Effector memory CD8-positive, alpha-beta T cell (primary cell): ENCODE measurements at places on chromosomes 12 and 14.
A peak's percentile ranks its signal among the peaks of the same experiment; 100 is the strongest.

DNA sequence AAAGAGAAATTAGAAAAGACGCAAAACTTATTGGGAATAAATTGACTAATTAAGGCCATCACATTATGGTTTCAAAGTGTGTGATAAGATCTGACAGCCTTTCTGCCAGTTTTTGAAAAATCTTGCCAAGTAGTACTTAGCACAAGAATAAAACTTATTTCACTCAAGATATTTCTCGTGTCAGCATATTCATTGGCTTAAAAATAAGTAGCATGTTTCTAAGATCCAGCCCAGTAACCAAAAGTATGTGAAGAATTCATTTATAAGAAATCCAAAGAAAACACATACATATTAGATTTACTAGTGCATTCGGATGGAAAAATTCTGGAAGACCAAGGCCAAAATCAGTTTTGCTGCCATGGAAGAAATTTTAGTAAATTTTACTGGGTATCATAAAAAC is 1135.0 kb downstream of the GALC start:
- no peak overlapping the region for H3K4me3 ChIP-seq
- H3K27ac ChIP-seq, result no peak overlapping the region
- H3K27me3 ChIP-seq, result no peaks in the 10 kb centered on the region

DNA sequence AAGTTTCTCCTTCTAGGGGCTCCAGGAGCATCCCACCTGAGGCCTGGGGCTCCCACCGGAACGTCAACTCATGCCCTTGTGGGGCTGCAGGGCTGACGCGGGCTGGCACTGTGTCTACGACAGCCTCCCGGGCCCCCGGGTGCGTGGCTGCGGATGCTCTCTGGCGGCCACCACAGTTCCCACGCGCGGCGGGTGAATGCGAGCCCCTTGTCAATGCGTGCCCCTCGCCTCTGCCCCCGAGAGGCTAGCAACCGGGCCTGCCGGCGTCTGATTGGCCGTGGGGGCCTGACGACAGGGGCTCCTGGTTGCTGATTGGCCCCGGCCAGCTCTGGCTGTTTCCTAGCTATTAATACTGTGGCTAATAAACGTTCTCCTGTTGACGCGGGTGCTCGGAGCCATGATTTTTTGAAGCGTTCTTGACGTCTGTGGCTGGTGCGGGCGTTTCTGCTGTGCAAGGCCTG is 1.8 kb upstream of the MEG3 start:
- H3K27me3 ChIP-seq, result peaks cover 43% of the 10 kb centered on the region
- H3K36me3 ChIP-seq, result peaks cover 3% of the 10 kb centered on the region
- no peak for DNase-seq
- H3K27ac ChIP-seq, result no peak overlapping the region
- peaks cover 2% of the 10 kb centered on the region for H3K4me1 ChIP-seq

- H3K27me3 ChIP-seq, result no peaks in the 10 kb centered on the region
- H3K4me1 ChIP-seq, result no peaks in the 10 kb centered on the region
- peaks cover 5% of the 10 kb centered on the region for H3K36me3 ChIP-seq
- DNase-seq, result no peak
- H3K27ac ChIP-seq, result no peak overlapping the region
These were observed 141.3 kb upstream of the RASSF8 start for GRCh38 chr12:25817166-25817565.

DNA sequence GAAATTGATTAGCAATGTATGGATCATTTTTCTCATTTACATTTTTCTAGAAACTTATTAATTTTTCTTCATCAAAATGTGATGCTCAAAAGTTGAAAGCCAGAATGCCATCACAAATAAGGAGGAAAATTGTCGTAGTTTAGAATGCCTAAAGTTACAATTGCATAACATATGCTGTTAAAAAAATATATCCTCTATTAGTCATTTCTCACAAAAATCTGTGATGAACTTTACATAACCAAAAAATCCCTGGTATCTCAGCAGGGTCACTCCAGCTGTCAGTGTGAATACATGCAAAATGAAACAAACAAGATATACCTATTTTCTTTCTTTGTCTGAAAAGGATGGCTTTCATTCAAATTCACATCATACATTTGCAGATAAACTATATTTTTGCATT is 358.9 kb downstream of the PAWR start:
- H3K4me3 ChIP-seq, result no peak overlapping the region
- DNase-seq, result no peak
- no peak overlapping the region for H3K27ac ChIP-seq
- H3K36me3 ChIP-seq, result no peaks in the 10 kb centered on the region
- H3K27me3 ChIP-seq, result no peaks in the 10 kb centered on the region

DNA sequence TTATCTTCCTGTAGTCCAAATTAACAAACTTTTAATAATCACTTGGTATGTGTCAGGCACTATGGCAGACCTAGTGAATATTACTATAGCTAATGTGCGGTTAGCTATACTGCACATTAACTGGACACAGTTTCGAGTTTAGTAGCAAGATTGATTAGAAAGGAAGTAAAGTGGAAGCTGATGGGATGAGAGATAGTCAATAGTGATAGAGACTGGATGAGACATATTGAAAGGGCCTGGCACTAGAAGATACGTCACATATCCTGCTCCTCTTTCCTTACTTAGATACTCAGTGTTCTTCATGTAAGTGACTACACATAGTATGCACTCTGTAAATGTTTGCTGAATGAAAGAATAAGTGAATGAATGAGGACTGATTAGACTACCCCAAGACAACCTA is 5.5 kb downstream of the TBK1 start:
- H3K27me3 ChIP-seq, result no peaks in the 10 kb centered on the region
- no peak for DNase-seq
- H3K36me3 ChIP-seq, result peaks cover 30% of the 10 kb centered on the region

GRCh38 chr12:33752854-33753253 is 269.4 kb upstream of the ALG10 start:
- H3K27me3 ChIP-seq, result no peaks in the 10 kb centered on the region
- no peak for DNase-seq
- H3K36me3 ChIP-seq, result no peaks in the 10 kb centered on the region
- no peak overlapping the region for H3K27ac ChIP-seq
- no peaks in the 10 kb centered on the region for H3K4me1 ChIP-seq

DNA sequence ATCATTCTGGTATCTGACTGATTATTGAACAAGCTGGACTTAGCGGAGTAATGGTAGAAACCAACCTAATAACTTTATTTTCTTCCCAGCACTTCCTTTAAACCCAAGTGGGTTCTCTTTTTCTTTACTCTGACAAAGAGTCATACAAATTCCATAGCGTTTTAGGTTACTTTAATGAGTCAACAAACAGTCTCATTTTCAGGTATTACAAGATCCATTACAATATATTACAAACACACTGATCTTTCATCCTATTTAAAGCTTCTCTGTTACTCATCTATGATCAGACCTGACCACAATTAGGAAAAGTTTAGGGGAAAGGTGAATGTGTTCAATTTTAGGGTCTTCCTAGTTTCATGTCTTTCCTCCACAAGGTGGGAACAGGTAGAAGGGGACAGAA is 39.4 kb upstream of the PTPRQ start:
- DNase-seq, result no peak
- no peak overlapping the region for H3K27ac ChIP-seq
- H3K4me1 ChIP-seq, result no peaks in the 10 kb centered on the region
- no peaks in the 10 kb centered on the region for H3K27me3 ChIP-seq

DNA sequence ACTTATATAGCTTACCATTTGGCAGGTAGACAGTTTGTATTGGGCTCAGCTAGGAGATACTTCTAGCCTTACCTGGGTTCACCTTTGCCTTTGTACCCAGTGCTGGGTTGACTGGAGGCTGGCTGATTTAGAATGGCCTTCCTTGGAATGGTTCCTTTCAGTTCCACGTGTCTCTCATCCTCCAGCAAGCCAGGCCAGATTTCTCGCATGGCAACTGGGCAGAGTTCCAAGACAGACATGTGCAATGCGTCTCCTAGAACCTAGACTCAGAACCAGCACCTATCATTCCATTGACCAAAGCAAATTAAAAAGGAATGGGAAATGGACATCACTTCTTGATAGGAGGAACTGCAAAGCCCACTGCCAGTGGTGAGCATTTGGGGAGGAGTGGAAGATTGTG is 79.1 kb upstream of the BDKRB2 start:
- peaks cover 37% of the 10 kb centered on the region for H3K27me3 ChIP-seq
- H3K27ac ChIP-seq, result no peak overlapping the region
- no peaks in the 10 kb centered on the region for H3K36me3 ChIP-seq
- H3K4me3 ChIP-seq, result no peak overlapping the region
- no peak for DNase-seq
- no peaks in the 10 kb centered on the region for H3K4me1 ChIP-seq

GRCh38 chr14:65718629-65719028 is 306.1 kb downstream of the FUT8 start:
- H3K4me1 ChIP-seq, result peaks cover 14% of the 10 kb centered on the region
- no peak overlapping the region for H3K4me3 ChIP-seq
- no peaks in the 10 kb centered on the region for H3K27me3 ChIP-seq
- no peak overlapping the region for H3K27ac ChIP-seq

GRCh38 chr14:63928744-63929174 is 76.0 kb downstream of the SYNE2 start:
- DNase-seq, result no peak
- peaks cover 30% of the 10 kb centered on the region for H3K36me3 ChIP-seq

GRCh38 chr14:45252366-45253069 is 484 bp downstream of the MIS18BP1 start:
- H3K4me3 ChIP-seq, result peak overlapping the region; percentile 90
- H3K27me3 ChIP-seq, result no peaks in the 10 kb centered on the region
- H3K27ac ChIP-seq, result peak overlapping the region; percentile 93
- no peak for DNase-seq
- peaks cover 17% of the 10 kb centered on the region for H3K4me1 ChIP-seq

GRCh38 chr14:49999826-50000379 is 107.0 kb downstream of the ARF6 start:
- peak overlapping the region; percentile 100 for H3K27ac ChIP-seq
- no peaks in the 10 kb centered on the region for H3K27me3 ChIP-seq
- peaks cover 41% of the 10 kb centered on the region for H3K4me1 ChIP-seq

DNA sequence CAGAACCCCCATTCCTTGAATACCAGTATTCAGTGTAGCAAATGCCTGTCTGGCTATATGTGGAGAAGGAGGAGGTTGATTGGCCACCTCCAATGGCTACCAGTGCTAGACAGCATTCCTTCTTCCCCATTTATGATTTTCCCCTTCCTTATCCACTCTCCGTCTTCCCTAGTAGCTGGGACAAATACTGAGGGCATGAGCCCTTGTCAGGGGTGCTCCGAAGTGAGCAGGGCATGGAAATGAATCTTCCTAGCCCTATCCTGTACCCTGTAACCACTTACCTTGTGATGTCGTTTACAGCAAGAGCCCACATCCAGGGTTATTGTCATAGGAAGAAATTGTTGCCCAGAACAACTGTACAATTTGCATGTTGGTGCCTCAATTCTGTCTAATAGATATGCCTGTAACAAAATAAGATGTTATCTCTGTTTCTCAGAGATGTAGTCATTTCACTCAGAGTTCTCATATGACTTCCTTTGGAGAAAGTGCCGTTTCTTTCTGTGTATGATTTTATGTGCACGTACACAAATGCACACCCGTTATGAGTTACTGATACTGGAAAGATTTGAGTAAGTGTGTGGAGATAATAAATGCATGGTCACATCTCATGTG is 423.7 kb downstream of the EGLN3 start:
- no peaks in the 10 kb centered on the region for H3K27me3 ChIP-seq
- H3K4me1 ChIP-seq, result no peaks in the 10 kb centered on the region
- no peak for DNase-seq
- H3K27ac ChIP-seq, result no peak overlapping the region
- no peaks in the 10 kb centered on the region for H3K36me3 ChIP-seq
- H3K4me3 ChIP-seq, result no peak overlapping the region

GRCh38 chr12:24615967-24616411 is 332.9 kb downstream of the BCAT1 start:
- no peaks in the 10 kb centered on the region for H3K36me3 ChIP-seq

GRCh38 chr12:54221402-54221984 is 32.7 kb upstream of the SMUG1 start:
- no peak for DNase-seq
- H3K27me3 ChIP-seq, result peaks cover 7% of the 10 kb centered on the region
- peaks cover 2% of the 10 kb centered on the region for H3K36me3 ChIP-seq
- peaks cover 9% of the 10 kb centered on the region for H3K4me1 ChIP-seq
- H3K27ac ChIP-seq, result no peak overlapping the region

- no peak overlapping the region for H3K4me3 ChIP-seq
- DNase-seq, result no peak
- H3K27me3 ChIP-seq, result no peaks in the 10 kb centered on the region
- H3K36me3 ChIP-seq, result no peaks in the 10 kb centered on the region
These were observed 5.0 kb upstream of the MGAT4C start for GRCh38 chr12:86261142-86261541.

GRCh38 chr14:50092006-50092555 is 24.3 kb downstream of the VCPKMT start:
- no peak for DNase-seq
- no peaks in the 10 kb centered on the region for H3K36me3 ChIP-seq
- no peak overlapping the region for H3K4me3 ChIP-seq
- H3K27me3 ChIP-seq, result no peaks in the 10 kb centered on the region
- no peak overlapping the region for H3K27ac ChIP-seq
- H3K4me1 ChIP-seq, result peaks cover 35% of the 10 kb centered on the region

- H3K27ac ChIP-seq, result no peak overlapping the region
- no peaks in the 10 kb centered on the region for H3K36me3 ChIP-seq
- peaks cover 8% of the 10 kb centered on the region for H3K27me3 ChIP-seq
- no peaks in the 10 kb centered on the region for H3K4me1 ChIP-seq
These were observed 107.2 kb downstream of the ZFC3H1 start for GRCh38 chr12:71556448-71556847.

DNA sequence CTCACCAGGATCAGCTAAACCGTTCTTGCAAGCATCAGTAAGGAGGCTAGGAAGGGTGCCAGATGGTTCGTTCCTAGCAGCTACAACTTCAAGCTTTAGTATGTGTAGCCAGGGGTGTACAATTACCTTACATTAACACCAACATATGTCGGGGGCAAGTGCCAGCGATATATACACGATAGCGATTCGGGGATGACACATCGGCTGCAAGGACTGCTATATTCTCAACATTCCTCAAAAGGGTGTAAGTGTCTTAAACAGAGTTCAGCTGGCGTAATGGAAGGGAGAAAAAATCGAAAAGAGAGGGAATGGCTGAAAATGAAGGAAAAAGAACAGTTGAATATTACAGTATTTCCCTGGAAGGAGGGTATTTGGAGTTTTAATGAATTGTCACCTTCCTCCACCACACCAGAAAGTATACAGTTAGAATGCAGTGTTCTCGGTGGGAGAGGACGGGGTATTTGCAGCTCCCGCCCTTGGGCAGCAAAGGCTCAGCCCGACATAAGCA is 545 bp downstream of the LIMA1 start:
- no peak for DNase-seq
- H3K4me3 ChIP-seq, result peak overlapping the region; percentile 86
- H3K27me3 ChIP-seq, result no peaks in the 10 kb centered on the region
- H3K36me3 ChIP-seq, result no peaks in the 10 kb centered on the region

DNA sequence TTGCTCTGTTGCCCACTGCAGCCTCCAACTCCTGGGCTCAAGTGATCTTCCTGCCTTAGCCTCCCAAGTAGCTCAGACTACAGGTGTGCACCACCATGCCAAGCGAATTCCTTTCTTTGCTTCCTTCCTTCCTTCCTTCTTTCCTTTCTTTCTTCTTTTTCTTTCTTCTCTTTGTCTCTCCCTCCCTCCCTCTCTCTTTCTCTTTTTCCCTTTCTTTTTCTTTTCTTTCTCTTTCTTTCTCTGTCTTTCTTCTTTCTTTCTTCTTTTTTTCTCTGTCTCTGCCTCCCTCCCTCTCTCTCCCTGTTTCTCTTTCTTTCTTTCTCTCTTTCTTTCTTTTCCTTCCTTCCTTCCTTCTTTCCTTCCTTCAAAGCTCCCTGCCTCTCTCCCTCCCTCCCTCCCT is 52.9 kb downstream of the LGMN start:
- peak overlapping the region; percentile 48 for H3K27ac ChIP-seq
- DNase-seq, result no peak
- no peak overlapping the region for H3K4me3 ChIP-seq
- H3K36me3 ChIP-seq, result peaks cover 8% of the 10 kb centered on the region
- H3K4me1 ChIP-seq, result peaks cover 15% of the 10 kb centered on the region
